A549 treated with DMSO at 1 μM for 4 hours (cell line): ENCODE measurements at places on chromosomes 2 and 18. TPM values are rescaled to one million over a fixed set of nuclear protein-coding genes. Genes with fewer than 3 reads are reported as not detected.

TRIM43 gene
- 0.05 TPM in 1 of 5 replicates, not detected in the others for total RNA-seq

CRACDL gene
- total RNA-seq = 0.36 to 0.93 TPM (median 0.57 TPM) in 5 replicates

PTGR3 gene
- total RNA-seq = 13.0 to 16.7 TPM (median 16.0 TPM) in 5 replicates

ARHGAP15 gene
- total RNA-seq = not detected in 5 replicates

VAMP8 gene
- total RNA-seq = 12.9 to 20.2 TPM (median 16.3 TPM) in 5 replicates

SLC30A3 gene
- total RNA-seq = 3.2 to 4.9 TPM (median 3.7 TPM) in 5 replicates

SAG gene
- total RNA-seq = not detected in 5 replicates

NT5DC4 gene
- total RNA-seq = not detected in 5 replicates

UGP2 gene
- 76.8 to 94.9 TPM (median 81.6 TPM) in 5 replicates for total RNA-seq

CTIF gene
- total RNA-seq = 13.2 to 16.9 TPM (median 14.8 TPM) in 5 replicates

KCNE4 gene
- total RNA-seq = 0.87 to 1.6 TPM (median 1.2 TPM) in 5 replicates

CNTNAP5 gene
- total RNA-seq = not detected in 5 replicates

GPR75 gene
- 1.5 to 2.6 TPM (median 2.2 TPM) in 5 replicates for total RNA-seq

EFHD1 gene
- 1.6 to 2.6 TPM (median 1.9 TPM) in 5 replicates for total RNA-seq

RTP5 gene
- total RNA-seq = not detected in 5 replicates

PDCD1 gene
- not detected in 5 replicates for total RNA-seq

TTR gene
- total RNA-seq = 0.16 to 0.41 TPM in 2 of 5 replicates, not detected in the others

IL1R2 gene
- 0.62 to 1.1 TPM (median 0.72 TPM) in 5 replicates for total RNA-seq

COBLL1 gene
- 3.1 to 5.1 TPM (median 4.1 TPM) in 5 replicates for total RNA-seq

SERPINB3 gene
- 0.10 to 0.18 TPM (median 0.13 TPM) in 4 of 5 replicates, not detected in the other for total RNA-seq

LHCGR gene
- not detected in 5 replicates for total RNA-seq

CD8A gene
- 0.19 to 0.45 TPM (median 0.30 TPM) in 5 replicates for total RNA-seq

MAB21L4 gene
- 0.05 to 0.15 TPM (median 0.08 TPM) in 4 of 5 replicates, not detected in the other for total RNA-seq

SPC25 gene
- 16.7 to 21.9 TPM (median 20.7 TPM) in 5 replicates for total RNA-seq

PRSS56 gene
- total RNA-seq = 0.09 to 0.16 TPM (median 0.12 TPM) in 4 of 5 replicates, not detected in the other

OXER1 gene
- not detected in 5 replicates for total RNA-seq

M1AP gene
- not detected in 5 replicates for total RNA-seq

RAB6C gene
- not detected in 5 replicates for total RNA-seq

SERPINB4 gene
- total RNA-seq = 0.12 to 0.28 TPM (median 0.18 TPM) in 5 replicates

ZNF142 gene
- total RNA-seq = 15.5 to 21.3 TPM (median 19.5 TPM) in 5 replicates

STAM2 gene
- 8.6 to 12.1 TPM (median 10.4 TPM) in 5 replicates for total RNA-seq

UPP2 gene
- not detected in 5 replicates for total RNA-seq

DSG2 gene
- 48.7 to 82.8 TPM (median 68.1 TPM) in 5 replicates for total RNA-seq

RASGRP3 gene
- total RNA-seq = 1.0 to 3.2 TPM (median 1.6 TPM) in 5 replicates

EGR4 gene
- total RNA-seq = 0.11 to 0.32 TPM (median 0.25 TPM) in 5 replicates
